Fibroblast of lung (primary cell): ENCODE measurements at places on chromosomes 2 and 18. TPM values are rescaled to one million over a fixed set of nuclear protein-coding genes. Genes with fewer than 3 reads are reported as not detected.

DNA sequence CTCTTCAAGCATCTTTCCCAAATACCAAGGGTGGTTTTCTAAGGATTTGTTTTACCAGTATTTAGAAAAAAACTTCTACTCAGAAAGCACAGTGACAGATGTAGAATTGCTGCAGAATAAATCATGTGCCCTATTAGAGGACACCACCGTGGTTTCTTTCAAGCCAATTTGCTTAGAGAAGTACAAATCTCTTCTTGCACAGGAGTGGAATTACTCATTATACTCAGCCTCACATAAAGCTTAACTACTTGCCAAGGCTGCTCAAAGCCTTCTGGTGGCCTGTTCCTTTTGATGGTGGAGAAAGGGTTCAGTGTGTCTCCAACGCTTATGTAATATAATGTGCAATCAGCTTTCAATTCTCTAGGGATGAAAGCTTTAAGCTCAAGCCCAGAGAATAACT lies 66.5 kb upstream of the CTNNA2 start:
- DNase-seq, result no peak

DNA sequence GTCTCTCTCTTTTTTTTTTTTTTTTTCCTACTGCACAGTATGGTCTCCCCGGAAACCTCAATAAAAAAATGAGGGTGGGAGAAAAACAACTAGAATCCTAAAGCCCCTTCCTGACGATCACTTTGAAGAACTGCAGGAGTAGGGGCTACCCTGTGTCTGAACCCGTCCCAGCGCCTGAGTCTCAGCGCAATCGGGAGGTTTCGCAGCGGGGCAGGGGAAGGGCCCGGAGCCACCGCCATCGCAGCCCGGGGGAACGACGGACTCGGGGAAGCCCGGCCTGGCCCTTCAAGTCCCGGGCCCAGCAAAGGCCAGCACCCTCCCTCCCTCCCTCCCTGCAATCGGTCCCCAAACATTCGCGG lies 411 bp downstream of the NARS1 start:
- DNase-seq, result no peak

GRCh38 chr18:25169701-25170100 lies 182.3 kb downstream of the ZNF521 start:
- DNase-seq, result peak; percentile 22

DNA sequence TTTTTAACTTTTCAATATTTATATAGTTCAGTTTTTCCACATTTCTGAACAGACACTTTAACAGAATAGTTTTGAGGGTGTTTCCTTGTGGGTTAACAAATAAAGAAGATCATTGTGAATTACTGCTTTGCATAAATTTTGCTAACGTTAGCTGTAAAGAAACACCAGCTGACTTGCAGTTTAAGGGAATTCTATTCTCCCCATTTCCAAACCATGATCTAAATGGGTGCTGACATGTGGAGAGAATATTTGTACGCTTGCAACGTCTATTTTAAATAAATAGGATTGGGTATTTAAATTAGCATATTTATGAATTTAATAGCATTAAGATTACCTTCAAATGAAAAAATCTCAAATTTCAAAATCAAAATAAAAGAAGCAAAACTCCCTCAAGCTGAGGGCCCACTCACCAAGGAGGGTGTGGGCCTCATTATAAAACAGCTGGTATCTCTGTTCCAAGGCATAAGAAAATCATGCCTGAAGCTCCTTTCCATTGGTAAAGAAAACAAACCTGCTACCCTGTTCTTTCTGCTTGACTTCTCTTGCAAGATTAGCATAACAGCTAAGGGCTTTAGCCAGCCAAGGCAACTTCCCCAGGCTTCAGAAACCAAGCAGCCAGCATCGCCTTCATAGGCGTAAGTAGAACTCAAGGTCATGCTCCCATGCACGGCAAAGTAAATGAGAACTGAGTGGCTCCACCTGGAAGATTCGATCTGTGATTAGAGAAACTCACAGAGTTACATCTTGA lies 3.2 kb downstream of the MRO start:
- peak; percentile 51 for DNase-seq

DNA sequence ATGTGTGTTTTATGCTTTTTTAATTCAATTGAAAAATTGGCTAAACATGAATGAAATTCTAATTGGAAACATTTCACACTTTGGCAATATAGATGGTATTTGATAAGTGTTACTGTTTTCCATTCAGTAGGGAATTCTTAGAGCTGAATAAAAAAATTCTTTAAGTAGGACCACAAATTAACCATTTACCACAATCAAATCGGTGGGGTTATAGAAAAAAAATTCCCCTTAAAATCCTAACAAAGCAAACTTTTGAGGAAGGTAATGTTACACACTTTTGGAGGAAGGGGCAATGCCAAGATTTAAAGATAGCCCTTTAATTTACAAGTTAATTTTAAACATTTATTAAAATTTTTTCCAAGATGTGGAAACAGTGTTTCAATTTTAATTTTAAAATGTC lies 279.0 kb upstream of the FIGN start:
- no peak for DNase-seq

- no peak for DNase-seq
Observed at GRCh38 chr2:172929644-172930043, 146.0 kb upstream of the MAP3K20 start.

GRCh38 chr18:22517356-22517755 lies 99.6 kb upstream of the CTAGE1 start:
- DNase-seq, result no peak

GRCh38 chr18:41418598-41418997 lies 536.4 kb upstream of the PIK3C3 start:
- DNase-seq, result no peak

GRCh38 chr18:79068341-79068936 lies 755 bp upstream of the ATP9B start:
- DNase-seq, result peak; percentile 16

Gene L3MBTL4
- 0.33 and 1.3 TPM in 2 replicates for total RNA-seq

Gene AQP4
- total RNA-seq, result not detected in 2 replicates

Gene TOGARAM2
- total RNA-seq, result 0.26 and 0.33 TPM in 2 replicates

Gene COL6A3
- 1,525 and 1,534 TPM in 2 replicates for total RNA-seq

Gene GPR55
- total RNA-seq, result not detected in 2 replicates

Gene C1QL2
- total RNA-seq, result not detected in 2 replicates

Gene CELF4
- 0.17 TPM in 1 of 2 replicates, not detected in the other for total RNA-seq
